ENCODE measurements at places on chromosomes 7 and 10.

GRCh38 chr7:47027695-47028240 lies 554.1 kb downstream of the TNS3 start:
- no peak for DNase-seq

- DNase-seq: no peak
Observed at GRCh38 chr10:95539560-95540284, 21.4 kb downstream of the SORBS1 start.

GRCh38 chr7:100585511-100586265 lies at the start of gene LRCH4:
LRCH4 (minus strand) TSS chr7:100586129; CDS start chr7:100586100, 29 bp downstream.
- no peak for DNase-seq

- DNase-seq: no peak
Observed at GRCh38 chr7:78254726-78255055, 456.1 kb downstream of the PHTF2 start.

DNA sequence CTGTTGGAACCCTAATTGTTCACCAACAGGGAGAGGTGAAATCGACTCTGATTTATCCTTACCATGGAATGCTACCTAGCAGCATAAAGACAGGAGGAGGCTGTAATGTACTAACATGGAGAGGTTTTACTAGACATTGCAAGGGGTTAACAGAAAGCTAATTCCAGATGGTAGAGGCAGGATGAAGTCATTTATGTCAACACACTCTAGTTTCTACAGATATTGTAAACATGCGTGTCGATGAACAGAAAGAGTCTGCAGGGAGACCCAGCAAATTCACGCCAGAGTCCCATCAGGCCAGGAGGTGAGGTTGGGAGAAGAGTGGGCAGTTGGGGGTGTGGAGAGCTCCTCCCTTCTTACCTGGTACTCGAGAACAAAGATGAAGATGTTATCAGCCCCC lies 7.0 kb downstream of the NPC1L1 start:
- no peak for DNase-seq

DNA sequence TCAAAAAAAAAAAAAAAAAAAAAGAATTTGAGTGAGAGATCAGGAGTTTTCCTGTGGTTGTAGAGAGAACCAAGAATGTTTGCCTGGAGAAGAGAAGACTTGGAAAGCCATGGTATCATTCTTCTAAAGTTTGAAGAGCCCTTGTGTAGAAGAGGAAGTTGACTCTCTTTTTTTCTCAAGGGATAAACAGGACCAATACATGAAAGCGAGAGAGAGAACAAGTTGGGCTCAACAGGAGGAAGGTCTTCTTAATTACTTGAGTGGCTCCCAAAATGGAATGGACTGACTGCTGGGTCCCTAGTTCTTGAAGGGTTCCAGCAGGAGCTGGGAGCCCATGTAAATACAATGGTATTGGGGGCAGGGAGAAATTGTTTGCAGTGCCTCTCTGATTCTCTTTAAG lies 173.3 kb upstream of the ADO start:
- DNase-seq: no peak

DNA sequence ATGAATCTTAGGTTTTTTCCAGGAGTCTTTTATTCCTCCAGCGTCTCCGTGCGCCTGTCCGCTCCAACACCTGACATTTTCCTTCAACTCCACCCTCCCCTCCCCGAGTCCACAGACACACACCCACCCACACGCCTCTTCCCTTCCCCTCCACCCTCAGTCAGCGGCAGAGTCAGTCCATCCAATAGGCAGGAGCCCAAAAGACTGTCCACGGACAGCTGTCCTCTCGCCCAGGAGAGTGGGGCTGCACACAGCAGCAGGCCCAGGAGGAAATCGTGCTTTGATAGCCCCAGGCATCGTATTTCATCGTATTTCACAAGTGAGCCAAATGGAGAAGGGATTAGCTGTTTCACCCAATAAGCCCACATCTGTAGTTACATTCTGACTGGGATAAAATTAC lies 285.1 kb downstream of the ZEB1 start:
- no peak for DNase-seq

GRCh38 chr7:158124671-158125079 lies 462.9 kb downstream of the PTPRN2 start:
- DNase-seq: no peak

- DNase-seq: no peak
Observed at GRCh38 chr10:119522747-119523426, 19.6 kb downstream of the RGS10 start.

- no peak for DNase-seq
Observed at GRCh38 chr7:154553711-154554265, 449.1 kb downstream of the PAXIP1 start.

DNA sequence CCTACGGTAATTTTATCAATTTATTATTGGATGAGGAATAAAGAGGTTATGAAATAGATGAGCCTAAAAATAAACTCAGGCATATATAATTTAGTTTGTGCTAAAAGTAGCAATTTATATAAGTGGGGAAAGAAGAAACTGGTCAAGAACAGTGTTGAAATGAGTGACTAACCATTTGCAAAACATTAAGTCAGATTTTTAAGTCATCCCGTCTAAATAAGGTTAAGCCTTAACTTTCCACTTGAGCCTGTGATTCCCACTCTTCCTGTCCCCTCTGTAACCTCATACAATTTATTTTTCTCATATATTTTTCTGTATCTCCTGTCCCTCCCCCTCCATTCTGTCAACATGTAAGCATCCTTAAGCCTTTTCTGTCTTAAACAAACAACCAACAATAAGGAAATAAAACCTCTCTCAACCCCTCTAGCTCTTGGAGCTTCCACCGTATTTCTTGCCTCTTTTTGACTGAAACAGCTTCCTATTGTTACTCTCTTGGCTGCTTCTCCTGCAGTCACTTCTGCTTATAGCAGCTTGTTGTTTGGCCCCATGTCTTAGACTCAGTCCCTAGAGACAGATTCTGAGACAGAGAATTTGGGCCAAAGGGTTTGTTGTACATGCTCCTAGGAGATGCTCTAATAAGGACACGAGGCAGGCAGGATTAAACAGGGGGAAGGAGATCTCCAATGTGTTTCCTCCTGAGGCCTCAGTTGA lies 109.7 kb downstream of the GNAI1 start:
- DNase-seq: peak; percentile 23

DNA sequence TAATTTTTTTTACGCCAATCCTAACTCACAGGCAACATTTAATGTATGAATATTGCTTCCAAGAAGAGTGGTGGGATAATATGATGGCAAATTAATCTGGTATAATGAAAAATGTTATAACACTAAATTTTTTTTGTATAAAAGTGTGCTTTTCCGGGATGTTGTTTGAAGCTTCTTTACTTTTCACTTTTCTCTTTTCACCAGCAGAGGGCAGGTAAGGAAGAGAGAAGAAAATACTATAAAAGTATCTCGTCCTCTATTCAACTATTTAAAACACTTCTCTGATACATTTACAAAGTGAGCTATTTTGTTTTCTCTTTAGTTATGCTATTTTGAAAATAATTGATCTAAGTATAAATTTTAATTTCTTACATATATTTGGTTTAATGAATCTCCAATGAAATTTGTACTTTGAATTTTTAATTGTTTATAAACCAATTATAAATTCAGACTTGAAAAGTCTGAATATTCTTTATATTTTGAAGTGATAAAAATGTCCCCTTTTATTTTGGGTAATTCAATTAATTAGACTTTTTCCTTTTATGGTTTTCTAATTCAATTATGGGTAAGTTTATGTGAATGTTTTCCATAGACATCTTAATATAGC lies 20.7 kb upstream of the CFTR start:
- peak; percentile 20 for DNase-seq

DNA sequence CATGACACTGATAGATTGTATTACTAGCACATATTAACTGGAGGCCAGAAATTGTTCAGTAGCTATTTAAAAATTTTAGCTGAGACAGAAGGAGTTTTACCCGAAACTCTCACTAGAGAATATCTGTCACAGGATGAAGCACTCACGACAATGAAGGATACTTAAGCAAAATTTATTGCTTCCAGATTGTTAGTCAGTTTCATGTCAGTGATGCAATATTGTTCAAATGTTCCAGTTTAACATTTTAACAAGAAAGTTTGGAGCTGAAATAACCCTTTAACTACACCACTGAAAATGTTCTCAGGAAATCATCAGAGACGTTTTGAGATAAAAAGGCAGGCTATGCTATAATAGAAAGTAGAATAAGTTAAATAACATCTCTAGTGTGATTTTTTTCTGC lies 15.0 kb upstream of the CADPS2 start:
- DNase-seq: no peak

DNA sequence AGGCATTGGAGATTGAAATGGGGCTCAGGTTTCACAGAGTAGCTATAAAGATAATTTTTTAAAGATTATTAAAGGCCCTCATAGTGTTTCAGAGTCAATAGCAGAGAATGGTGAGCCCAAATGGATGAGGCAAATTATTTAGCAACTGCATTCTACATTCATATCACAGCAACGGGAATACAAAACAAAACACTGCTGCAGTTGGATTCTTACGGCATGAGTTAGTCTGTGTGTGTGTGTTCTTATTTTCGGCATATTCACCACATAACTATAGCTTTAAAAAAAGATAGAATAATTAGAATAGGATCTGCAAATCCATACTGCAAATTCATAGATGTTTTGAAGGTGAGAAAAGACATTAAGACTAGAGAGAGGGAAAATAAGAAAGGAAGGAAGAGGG lies 66.0 kb downstream of the SUGCT start:
- peak; percentile 90 for DNase-seq

GRCh38 chr10:79328147-79328701 lies 19.0 kb upstream of the PPIF start:
- DNase-seq: no peak

GRCh38 chr7:150329331-150330120 lies 6.2 kb upstream of the ACTR3C start:
- DNase-seq: no peak

GRCh38 chr7:105673367-105674084 lies 92.2 kb upstream of the EFCAB10 start:
- DNase-seq: no peak

- peak; percentile 21 for DNase-seq
Observed at GRCh38 chr7:41706228-41706930, 3.5 kb upstream of the INHBA start.

GRCh38 chr7:150981644-150982043 lies 3.5 kb upstream of the KCNH2 start:
- no peak for DNase-seq

DNA sequence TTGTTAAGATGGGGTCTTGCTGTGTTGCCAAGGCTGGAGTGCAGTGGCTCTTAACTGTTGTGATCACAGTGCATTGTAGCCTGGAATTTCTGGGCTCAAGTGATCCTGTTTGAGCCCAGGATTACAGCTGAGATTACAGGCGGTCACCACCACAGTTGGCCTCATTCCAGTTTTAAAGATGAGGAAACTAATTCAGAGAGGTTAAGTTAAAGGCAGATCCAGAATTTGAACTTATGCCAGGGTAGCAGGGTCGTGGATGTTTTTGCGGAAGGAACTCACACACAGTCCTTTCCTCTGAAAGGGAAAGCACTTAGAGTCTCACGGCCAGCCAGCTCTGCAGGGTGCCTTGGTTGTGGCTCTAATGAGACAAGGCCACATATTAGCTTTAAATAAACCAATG lies 84.7 kb downstream of the MMRN2 start:
- peak; percentile 28 for DNase-seq

DNA sequence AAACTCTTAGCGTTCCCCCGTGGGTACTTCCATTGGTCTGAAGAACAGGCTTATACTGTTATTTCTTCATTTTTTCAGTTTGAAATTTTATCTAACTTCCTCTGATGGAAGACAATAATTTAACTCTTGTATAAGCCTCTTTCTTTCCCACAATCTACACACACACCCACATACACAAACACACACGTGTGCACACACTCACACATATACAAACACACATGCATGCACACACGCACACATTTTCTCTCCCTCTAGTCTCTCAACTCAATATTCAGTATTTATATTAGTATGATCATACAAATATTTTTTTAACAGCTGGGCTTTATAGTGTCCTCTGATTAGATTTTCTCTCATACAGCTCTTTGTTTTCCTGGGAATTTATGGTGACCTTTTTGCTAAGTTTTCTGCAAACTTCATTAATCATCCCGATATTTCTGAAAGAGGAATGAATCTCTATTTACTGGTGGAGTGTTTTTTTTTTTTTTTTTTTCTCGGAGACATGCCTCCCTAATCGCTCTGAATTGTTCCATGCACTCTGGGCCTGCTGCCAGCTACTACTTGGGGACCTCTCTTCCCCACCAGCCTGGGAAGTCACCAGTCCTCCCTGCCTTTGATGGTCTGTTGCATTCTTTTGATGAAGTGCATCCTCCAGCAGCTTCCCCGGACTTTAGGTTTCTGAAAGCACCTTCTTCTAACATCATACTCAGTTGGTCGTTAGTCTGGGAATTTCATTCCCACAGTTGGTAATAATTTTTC lies 75.5 kb downstream of the ZNF777 start:
- DNase-seq: no peak
